ENCODE measurements at places on chromosomes 7 and 10. TPM values are rescaled to one million over a fixed set of nuclear protein-coding genes. Genes with fewer than 3 reads are reported as not detected.

- no peaks in the 10 kb centered on the region for H3K4me1 ChIP-seq
- peak overlapping the region; percentile 82 for H3K4me3 ChIP-seq
Measured at GRCh38 chr10:100184840-100185239, 989 bp downstream of the ERLIN1 start.

PRRT4 gene
- under 0.01 TPM for total RNA-seq

NKX2-3 gene
- total RNA-seq = not detected

DNA sequence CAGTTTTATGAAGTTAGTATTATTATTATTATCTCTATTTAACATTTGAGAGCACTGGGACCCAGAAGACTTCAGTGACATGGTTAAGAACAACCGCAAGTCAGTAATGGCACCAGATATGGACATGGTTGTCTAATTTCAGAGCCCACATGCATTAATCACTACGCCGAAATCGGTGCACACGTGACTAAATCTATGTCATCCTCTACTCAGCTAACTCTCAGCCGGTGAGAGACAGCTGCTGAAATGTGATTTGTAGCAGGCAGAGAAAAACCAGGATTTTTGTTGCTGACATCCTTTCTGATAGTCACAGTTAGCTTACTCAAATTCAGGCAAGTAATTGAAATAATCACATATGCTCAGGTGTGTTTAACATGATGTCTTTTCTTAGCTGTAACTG, 127.7 kb downstream of the SPAG6 start:
- no peak overlapping the region for H3K4me3 ChIP-seq
- H3K4me1 ChIP-seq = no peaks in the 10 kb centered on the region
- no peak for DNase-seq
- no peaks in the 10 kb centered on the region for H3K36me3 ChIP-seq
- H3K27ac ChIP-seq = no peak overlapping the region
- peaks cover 33% of the 10 kb centered on the region for H3K27me3 ChIP-seq

CEP55 gene
- 2.1 TPM for total RNA-seq

OR2A42 gene
- total RNA-seq = 0.15 TPM

DNA sequence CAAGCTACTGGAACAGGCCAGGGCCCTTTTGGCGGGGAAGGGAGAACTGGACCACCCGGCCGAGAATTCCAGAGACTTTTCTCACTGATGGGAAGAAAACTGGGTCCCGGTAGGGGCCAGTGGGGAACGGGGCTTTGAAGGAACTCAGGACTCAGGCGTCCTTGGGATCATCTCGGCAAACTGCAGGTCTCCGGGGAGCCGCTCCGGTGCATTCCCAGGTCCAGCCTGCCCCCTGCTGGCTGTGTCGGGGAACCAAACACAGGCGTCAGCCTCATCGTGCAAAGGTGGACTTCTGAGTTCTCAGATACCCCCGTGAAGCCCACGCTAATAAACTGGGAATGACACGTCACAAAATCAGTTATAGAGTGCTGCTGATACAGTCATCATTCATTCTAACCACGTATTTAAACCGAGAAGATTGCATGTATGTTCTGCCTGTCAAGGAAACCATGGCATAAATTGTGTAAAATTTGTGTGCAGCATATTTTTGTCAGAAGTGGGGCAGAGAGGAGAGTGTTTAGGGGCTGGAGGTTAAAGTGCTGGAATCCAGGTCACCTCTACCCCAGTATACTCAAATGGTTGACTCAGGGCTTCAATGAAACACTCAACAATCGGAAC, 76.1 kb upstream of the CPXM2 start:
- peak; percentile 47 for DNase-seq
- peaks cover 2% of the 10 kb centered on the region for H3K4me1 ChIP-seq
- no peaks in the 10 kb centered on the region for H3K36me3 ChIP-seq
- H3K27me3 ChIP-seq = peaks cover 26% of the 10 kb centered on the region
- peak overlapping the region; percentile 43 for H3K27ac ChIP-seq

AGR2 gene
- total RNA-seq = 72.8 TPM

LIMK1 gene
- total RNA-seq = 18.1 TPM

DNA sequence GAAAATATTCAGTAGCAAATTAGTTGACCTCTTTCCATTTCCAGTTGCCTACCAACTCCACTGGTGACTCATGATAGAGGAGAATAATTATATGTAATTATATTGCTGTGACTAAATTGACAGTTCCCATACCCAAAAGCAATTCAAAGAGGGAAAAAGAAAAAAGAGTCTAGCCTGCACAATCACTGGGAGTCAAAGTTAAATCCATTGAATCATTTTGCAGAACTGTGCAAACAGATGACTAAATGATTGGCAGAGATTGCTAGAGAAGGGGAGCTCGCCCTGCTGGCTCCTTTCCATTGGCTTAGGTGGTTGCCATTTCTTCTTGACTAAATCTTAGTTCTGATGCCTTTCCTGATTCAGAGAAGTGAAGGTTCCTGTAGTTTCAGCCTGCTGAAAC, 1228.6 kb upstream of the SORCS1 start:
- H3K4me1 ChIP-seq = no peaks in the 10 kb centered on the region
- H3K36me3 ChIP-seq = no peaks in the 10 kb centered on the region
- H3K27me3 ChIP-seq = no peaks in the 10 kb centered on the region

DNA sequence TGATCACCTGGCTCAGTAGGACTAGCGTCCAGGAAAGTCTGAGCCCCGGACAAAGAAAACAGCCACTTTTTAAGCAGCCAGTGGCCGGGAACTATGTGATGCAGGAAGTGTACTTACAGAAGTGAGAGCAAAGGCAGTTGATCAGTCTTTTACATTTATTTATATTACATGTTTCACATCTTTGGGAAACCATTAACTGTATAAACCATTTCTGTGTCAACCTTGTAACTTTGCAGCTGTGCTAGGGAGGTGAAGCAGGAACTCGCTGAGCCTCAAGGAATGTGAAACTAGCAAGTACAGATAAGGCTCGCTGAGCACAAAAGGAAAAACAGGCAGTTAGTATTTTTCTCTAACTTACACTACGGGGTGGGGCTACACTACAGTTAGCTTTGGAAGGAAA, 39.9 kb upstream of the HECW1 start:
- H3K4me3 ChIP-seq = no peak overlapping the region
- H3K27me3 ChIP-seq = no peaks in the 10 kb centered on the region
- no peaks in the 10 kb centered on the region for H3K36me3 ChIP-seq
- no peak for DNase-seq
- H3K27ac ChIP-seq = no peak overlapping the region

GRCh38 chr7:137335814-137336213, 7.7 kb downstream of the PTN start:
- H3K36me3 ChIP-seq = no peaks in the 10 kb centered on the region
- no peak overlapping the region for H3K4me3 ChIP-seq
- H3K27ac ChIP-seq = peak overlapping the region; percentile 83
- no peaks in the 10 kb centered on the region for H3K4me1 ChIP-seq

DNA sequence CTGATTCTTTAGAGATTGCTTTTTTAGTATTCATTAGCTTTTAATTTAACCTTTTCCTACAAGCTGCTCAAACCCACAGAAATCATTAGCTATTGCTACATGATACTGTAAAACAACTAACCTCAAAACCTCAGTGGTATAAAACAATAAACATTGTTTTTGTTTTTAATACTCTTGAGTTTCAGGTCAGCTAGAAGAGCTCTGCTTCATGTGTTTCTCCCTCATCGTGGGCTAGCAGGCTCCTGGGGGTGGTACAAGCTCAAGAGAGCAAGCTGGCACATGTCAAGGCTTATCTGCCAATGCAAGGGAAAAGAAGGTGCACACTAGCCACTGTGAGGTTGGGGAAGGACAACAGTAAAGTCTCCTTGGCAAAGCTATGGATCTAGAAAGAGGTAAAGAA, 232.9 kb upstream of the PHF14 start:
- H3K27me3 ChIP-seq = no peaks in the 10 kb centered on the region
- no peaks in the 10 kb centered on the region for H3K36me3 ChIP-seq

- no peak overlapping the region for H3K27ac ChIP-seq
- H3K4me3 ChIP-seq = peak overlapping the region; percentile 18
- H3K36me3 ChIP-seq = no peaks in the 10 kb centered on the region
- H3K4me1 ChIP-seq = no peaks in the 10 kb centered on the region
- peak; percentile 31 for DNase-seq
Measured at GRCh38 chr10:58967551-58968388, 208.7 kb upstream of the PHYHIPL start.

GRCh38 chr7:157925383-157925875, 588.6 kb downstream of the DNAJB6 start:
- H3K36me3 ChIP-seq = no peaks in the 10 kb centered on the region
- H3K27ac ChIP-seq = no peak overlapping the region
- H3K4me1 ChIP-seq = no peaks in the 10 kb centered on the region
- DNase-seq = no peak
- no peak overlapping the region for H3K4me3 ChIP-seq

DNA sequence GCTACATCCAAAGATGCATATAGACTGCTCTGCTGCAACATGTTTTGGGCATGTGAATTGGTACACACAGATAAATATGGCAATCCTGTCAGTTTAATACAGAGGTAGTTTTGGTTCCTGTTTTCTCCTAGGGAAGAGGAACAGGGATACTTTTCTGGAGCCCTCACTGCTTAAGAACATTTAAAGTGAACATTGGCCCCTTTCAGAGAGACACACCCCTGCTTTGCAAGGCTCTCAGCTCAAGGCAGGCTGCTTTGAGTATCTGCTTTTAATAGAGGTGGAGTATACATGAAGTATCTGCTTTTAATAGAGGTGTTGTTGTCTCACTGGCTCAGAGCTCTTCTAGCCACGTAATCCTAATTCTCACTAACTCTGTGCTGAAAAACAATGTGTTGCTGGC, 38.9 kb downstream of the CYP51A1 start:
- no peak for DNase-seq
- no peak overlapping the region for H3K27ac ChIP-seq
- no peaks in the 10 kb centered on the region for H3K27me3 ChIP-seq
- no peaks in the 10 kb centered on the region for H3K4me1 ChIP-seq
- no peak overlapping the region for H3K4me3 ChIP-seq

DNA sequence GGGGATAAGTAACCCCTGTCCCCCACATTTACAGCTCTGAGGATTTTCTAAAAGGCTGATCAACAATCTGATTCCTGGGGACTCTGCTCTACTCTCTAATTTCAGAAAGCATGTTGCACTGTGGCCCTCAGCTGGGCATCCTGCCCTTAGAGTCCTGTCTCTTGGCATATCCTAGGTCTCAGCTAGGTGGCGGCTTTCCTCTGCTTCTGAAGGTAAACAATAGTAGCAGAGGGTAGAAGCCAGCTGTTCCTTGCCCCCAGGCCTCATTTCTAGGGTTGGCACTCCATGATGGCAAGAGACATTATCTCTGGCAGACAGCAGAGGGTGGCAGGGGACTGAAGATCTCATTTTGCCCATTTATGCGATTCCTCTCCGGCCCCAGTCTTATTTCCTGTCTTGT, 77.0 kb downstream of the ADCYAP1R1 start:
- DNase-seq = no peak
- H3K27me3 ChIP-seq = no peaks in the 10 kb centered on the region
- H3K27ac ChIP-seq = no peak overlapping the region
- H3K4me3 ChIP-seq = no peak overlapping the region
- H3K4me1 ChIP-seq = no peaks in the 10 kb centered on the region
- H3K36me3 ChIP-seq = no peaks in the 10 kb centered on the region

GRCh38 chr7:138932427-138932826, 48.8 kb downstream of the KIAA1549 start:
- no peaks in the 10 kb centered on the region for H3K27me3 ChIP-seq
- H3K4me1 ChIP-seq = no peaks in the 10 kb centered on the region
- H3K36me3 ChIP-seq = no peaks in the 10 kb centered on the region
- no peak overlapping the region for H3K27ac ChIP-seq
- DNase-seq = no peak

GRCh38 chr10:8181496-8182157, 127.1 kb downstream of the GATA3 start:
- H3K27ac ChIP-seq = no peak overlapping the region
- no peak overlapping the region for H3K4me3 ChIP-seq
- H3K4me1 ChIP-seq = no peaks in the 10 kb centered on the region
- H3K27me3 ChIP-seq = no peaks in the 10 kb centered on the region

MICALL2 gene
- 20.0 TPM for total RNA-seq

NPTX2 gene
- total RNA-seq = 3.2 TPM

- no peaks in the 10 kb centered on the region for H3K27me3 ChIP-seq
- no peak overlapping the region for H3K4me3 ChIP-seq
- H3K27ac ChIP-seq = no peak overlapping the region
Measured at GRCh38 chr10:107740962-107741690, 576.6 kb upstream of the SORCS1 start.

DNA sequence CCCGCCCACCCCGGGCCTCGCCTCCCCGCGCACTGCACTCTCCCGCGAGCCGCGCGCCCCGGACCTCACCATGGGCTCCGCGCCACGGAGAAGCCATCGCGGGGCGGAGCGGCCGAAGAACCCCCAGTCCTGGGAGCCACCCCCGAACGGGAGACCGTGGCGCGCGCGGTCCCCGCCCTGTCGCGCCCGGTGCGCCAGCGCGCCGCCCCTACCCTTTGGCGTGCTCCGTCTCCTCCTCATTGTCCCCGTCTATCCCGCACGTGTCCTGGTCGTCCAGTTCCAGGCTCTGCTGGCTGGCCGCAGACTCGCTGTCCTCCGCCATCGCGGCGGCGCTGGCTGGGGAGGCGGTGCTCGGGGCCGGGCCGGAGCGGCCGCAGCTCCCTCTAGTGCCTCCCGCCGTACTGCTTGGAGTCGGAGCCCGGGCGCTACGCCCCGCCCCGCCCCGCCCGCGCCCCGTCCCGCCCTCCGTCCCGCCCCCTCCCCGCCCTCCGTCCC, at the start of gene NMT2:
Gene NMT2, minus strand, starts transcription at position 403 of the 495 bp plus-strand sequence. Its CDS starts 81 bp downstream, at position 322.
- H3K27me3 ChIP-seq = no peaks in the 10 kb centered on the region
- no peaks in the 10 kb centered on the region for H3K4me1 ChIP-seq
- DNase-seq = peak; percentile 58

- no peaks in the 10 kb centered on the region for H3K36me3 ChIP-seq
- H3K4me3 ChIP-seq = no peak overlapping the region
- no peak for DNase-seq
- no peaks in the 10 kb centered on the region for H3K27me3 ChIP-seq
Measured at GRCh38 chr7:29995652-29996051, 6.1 kb upstream of the SCRN1 start.

FAM20C gene
- total RNA-seq = 30.7 TPM

GRCh38 chr7:7653593-7654187, 13.1 kb downstream of the UMAD1 start:
- no peaks in the 10 kb centered on the region for H3K4me1 ChIP-seq
- H3K4me3 ChIP-seq = no peak overlapping the region
- no peaks in the 10 kb centered on the region for H3K36me3 ChIP-seq

LFNG gene
- total RNA-seq = 5.0 TPM

DNA sequence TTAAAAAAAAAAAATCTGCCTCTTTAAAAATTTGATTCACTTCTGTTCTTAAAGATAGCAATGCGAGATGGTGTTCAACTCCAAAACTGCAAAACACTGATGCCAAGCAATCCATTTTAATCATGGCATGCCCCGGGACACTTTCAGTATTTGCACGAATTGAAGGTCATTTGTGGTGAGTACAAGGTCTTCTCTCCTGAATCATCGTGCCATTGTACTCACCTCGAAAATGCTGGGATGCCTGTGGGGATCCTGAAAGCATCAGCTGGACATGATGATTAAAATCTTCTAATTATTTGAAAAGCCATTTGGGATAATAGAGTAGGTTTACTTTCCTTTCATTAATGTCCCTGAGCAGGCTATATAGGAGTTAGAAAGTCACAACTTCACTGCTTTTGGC, 125.1 kb upstream of the NRP1 start:
- no peaks in the 10 kb centered on the region for H3K36me3 ChIP-seq
- no peaks in the 10 kb centered on the region for H3K4me1 ChIP-seq
- no peak for DNase-seq
- no peak overlapping the region for H3K4me3 ChIP-seq
